ENCODE measurements at places on chromosomes 3 and 15.

DNA sequence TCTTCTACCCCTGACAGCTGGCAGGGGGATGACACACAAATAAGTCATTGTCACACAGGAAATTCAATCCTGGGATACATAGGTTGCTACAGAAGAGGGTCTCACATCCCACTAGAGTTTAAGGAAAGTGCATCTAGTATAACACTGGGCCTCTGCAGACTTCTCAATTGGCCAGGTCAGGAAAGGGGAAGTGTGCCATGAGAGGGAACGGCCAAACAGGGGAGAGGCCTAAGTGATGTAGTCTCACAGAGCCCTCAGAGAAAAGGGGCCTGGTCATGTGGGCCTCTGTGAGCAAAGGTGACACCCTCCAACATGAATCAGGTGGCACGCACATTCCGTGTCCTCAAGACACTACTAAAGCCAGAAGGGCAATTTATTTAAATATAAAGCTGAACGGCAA lies 11.2 kb downstream of the ZXDC start:
- peak; percentile 9 for DNase-seq

GRCh38 chr15:85788771-85789495 lies 5.8 kb downstream of the KLHL25 start:
- DNase-seq = no peak

DNA sequence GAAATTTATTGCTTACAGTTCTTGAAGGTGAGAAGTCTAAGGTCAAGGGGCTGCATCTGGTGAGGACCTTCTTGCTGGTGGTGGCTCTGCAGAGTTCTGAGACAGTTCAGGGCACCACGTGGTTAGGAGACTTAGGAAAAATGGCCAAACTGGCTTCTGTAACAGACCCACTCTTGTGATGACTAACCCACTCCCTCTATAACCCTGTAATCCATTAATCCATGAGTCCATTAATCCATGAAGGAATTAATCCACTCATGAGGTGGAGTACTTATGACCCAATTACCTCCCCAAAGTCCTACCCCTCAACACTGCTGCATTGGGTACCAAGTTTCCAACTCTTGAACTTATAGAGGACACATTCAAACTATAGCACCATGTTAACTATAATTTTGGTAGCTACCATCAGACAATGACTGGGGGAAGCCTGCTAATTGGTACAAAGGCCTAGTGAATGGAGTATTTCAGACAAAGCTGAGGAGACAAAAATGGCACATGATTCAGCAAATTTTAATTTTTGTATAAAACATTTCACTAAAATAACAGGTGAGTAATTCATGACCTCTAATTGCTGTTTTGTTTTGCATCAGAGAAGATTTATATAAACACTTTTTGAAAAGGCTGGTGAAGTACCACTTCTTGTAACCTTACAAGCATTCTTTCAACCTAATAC lies 374.1 kb upstream of the TBL1XR1 start:
- no peak for DNase-seq

GRCh38 chr15:87877114-87877810 lies 379.3 kb downstream of the NTRK3 start:
- DNase-seq = no peak

DNA sequence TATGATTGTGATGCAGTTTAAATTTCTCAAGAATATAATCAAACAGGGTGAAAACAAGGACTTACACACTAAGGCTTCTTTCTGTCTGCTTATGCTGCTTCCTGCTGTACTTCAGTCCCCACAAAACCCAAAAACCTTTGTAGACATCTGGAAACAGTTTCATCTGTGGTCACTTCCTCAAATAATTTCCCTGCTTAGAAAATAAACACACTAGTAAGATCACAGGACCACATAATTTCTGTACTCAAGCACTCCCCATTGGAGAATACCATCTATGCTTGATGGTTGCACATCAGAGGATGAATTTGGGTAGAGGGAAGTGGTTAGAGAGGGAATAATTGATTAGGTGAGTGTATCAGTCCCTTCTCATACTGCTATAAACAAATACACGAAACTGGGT lies 266.2 kb downstream of the LSAMP start:
- no peak for DNase-seq

DNA sequence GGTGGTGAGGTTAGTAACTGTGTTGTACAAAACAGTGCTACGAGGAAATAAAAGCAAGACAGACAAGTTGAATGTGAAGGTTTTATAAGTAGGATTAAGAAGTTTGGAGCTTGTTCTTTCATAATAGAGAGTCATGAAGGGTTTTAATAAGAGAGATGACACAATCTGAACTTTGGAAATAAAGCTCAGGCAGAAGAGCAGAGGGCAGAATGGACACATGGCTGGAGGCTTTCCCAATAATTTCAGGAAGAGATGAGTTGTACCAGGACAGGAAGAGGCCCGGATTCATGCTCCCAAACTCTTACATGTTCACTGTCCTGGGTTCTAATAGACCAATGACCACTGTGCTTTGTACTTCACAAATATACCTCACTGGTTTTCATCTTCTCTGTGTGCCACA lies 194.8 kb downstream of the SLC9A9 start:
- no peak for DNase-seq

DNA sequence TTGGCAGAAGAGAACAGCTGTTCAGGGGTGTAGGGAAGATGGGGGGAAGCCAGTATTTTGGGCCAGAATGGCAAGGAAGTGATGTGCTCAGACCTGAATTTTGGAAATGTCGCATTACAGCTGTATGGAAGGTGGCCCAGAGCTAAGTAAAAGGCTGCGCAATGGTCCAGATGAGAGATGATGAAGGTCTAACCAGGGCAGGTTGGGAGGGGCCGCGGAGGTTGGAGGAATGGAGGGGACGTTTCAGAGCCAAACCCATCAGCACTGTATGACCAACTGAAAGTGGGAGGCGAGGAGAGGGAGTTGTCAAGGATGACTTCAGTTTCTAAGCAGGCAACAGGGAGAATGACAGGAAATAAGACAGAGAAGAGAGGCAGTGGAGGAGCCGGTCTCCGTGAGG lies 60.8 kb downstream of the ADCY5 start:
- DNase-seq = no peak

DNA sequence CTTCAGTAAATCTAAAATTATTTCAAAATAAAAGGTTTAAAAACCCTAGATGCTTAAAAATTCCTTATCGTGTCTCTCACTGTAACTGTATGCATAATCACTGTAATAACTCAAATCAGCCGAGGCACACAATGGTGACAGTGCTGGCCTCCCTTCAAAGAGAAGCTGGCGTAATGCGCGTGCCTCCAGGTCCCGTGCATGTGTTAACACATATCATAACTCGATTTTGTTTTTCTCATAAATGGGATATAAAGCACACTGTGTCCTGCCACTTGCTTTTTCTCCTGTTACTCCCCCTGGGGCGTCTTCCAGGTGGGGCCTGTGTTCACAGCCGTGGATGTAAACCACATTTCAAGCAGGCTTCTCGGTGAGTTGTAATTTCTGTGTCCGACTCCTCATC lies 56.0 kb downstream of the TPRA1 start:
- DNase-seq = no peak

DNA sequence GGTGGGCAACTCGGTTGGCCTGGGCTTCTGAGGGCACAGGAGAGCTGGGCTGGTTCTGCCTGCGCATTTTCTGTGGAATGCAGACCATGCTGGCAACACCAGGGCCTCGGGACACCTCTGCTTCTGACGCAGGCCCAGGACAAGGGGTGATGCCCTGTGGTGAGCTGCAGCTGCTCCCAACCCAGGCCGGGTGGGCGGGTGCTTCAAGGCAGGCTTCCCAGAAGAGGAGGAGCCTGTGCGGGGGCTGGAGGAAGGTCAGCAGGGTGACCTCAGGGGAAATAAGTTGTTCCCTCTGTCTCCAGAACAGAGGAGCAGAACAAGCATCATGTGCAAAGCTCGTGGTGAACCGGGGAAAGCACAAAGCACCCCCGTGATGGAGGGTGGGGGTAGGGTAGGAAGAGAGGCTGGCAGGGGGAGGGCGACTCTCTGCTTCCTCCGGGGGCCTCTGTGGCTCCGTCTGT lies 11.0 kb upstream of the PLXNA1 start:
- no peak for DNase-seq

GRCh38 chr3:156290924-156291271 lies 170.5 kb downstream of the KCNAB1 start:
- no peak for DNase-seq

DNA sequence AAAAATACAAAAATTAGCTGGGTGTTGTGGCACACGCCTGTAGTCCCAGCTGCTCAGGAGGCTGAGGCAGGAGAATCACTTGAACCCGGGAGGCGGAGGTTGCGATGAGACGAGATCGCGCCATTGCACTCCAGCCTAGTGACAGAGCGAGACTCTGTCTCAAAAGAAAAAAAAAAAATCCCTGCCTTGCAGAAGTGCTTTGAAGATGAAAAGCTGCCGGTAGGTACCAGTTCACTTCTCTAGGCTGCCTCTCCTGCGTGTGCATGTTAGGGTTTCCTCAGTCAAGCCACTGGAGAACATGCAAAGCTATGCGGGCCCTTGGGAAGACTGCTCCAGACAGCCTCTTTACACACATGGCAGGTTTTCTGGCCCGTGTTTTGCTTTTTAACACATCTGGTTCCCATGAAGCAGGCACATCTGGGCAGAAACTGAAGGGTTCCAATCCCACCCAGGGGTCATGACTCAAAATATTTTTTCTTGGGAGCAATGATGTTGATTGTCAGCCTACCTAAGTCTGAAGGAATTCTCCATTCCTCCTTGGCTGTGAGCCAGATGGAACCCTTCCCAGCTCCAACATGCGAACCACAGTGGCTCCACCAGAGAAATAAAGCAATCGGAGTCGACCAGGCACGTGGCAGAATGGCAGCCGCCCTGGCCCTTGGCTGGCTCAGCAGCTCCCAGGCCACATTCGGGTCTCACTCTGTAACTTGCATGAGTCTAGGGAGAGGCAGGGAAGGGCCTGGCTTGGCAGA lies 29.6 kb downstream of the MGLL start:
- DNase-seq = no peak

DNA sequence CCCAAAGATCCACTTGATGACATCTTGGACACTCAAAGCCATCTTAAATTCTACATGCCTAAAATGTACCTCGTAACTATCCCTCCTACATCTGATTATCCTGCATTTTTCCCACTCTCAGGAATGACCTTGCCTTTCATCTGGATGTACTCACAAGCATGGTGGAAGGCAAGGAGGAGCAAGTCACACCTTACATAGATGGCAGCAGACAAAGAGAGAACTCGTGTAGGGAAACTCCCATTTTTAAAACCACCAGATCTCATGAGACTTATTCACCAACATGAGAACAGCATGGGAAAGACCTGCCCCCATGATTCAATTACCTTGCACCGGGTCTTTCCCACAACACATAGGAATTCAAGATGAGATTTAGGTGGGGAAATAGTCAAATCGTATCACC lies 616.0 kb downstream of the MCTP2 start:
- DNase-seq = no peak

GRCh38 chr15:83592370-83593040 lies 61.4 kb upstream of the ADAMTSL3 start:
- no peak for DNase-seq

DNA sequence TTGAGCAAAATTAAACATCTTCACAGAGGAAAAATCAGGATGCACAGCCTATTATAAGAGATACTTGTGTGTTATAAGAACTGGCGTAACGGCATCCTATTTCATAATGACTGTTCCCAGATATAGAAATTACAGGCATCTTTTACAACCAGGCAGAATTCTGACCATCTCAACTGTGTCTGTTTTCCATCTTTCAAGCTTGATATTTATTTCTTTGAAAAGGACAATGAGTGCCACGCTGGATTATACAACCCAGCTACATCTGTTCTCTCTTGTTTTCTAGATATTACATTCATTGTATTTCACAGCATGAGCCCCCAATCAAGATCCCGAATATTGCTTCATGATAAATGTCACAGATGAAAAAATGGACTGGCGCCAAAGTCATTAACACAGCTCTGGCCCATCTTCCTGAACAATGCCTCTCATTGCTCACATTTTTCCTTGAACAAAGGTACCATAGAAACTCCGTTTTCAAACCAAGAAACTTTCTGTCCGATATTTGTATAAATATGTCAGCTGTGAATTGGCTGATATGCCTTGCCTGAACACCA lies 420.6 kb downstream of the TBL1XR1 start:
- no peak for DNase-seq

DNA sequence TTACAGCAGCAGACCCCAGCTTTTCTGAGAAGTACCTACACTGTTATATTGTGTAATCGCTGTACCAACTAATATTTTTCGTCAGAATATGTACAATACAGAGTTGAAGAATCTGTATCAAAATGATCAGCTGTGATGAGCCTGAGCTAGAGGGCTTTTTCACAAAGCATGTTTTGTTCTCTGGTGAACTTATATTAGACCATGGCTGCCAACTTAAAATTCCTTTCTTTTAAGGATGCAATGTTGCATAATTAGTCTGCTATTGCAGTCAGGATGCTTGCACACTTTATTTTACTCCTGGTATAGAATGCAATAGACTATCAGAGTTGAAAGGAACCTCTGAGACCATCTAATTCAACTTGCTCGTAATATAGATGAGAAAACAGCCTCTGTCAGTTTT lies 127.8 kb downstream of the RBMS3 start:
- no peak for DNase-seq

- DNase-seq = no peak
Observed at GRCh38 chr15:80093854-80094418, 34.5 kb downstream of the ZFAND6 start.

GRCh38 chr15:89648106-89649012 lies 6.9 kb downstream of the KIF7 start:
- no peak for DNase-seq

DNA sequence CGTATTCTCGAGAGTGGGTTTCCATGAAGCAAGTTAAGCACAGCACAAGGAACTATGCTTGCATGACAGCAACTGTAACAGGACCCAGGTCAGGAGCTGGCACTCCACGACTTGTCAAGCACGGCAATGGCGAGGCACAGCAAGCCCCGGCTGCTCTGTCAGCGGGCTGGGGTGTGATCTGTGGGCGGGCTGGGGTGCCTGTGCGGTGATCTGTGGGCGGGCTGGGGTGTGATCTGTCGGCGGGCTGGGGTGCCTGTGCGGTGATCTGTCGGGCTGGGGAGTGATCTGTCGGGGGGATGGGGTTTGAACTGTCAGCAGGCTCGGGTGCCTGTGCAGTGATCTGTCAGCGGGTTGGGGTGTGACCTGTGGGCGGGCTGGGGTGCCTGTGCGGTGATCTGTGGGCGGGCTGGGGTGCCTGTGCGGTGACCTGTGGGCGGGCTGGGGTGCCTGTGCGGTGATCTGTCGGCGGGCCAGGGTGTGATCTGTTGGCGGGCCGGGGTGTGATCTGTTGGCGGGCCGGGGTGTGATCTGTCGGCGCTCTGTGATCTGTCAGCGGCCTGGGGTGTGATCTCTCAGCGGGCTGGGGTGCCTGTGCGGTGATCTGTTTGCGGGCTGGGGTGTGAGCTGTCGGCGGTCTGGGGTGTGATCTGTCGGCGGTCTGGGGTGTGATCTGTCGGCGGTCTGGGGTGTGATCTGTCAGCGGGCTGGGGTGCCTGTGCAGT lies 205.7 kb downstream of the XXYLT1 start:
- no peak for DNase-seq
